NCI-H187 (cell line): ENCODE measurements at places on chromosomes 6 and 20.
A peak's percentile ranks its signal among the peaks of the same experiment; 100 is the strongest.

- peak; percentile 49 for DNase-seq
Measured at GRCh38 chr6:124056407-124057334, 253.0 kb downstream of the NKAIN2 start.

- DNase-seq, result no peak
Measured at GRCh38 chr6:12478921-12479320, 188.8 kb downstream of the EDN1 start.

DNA sequence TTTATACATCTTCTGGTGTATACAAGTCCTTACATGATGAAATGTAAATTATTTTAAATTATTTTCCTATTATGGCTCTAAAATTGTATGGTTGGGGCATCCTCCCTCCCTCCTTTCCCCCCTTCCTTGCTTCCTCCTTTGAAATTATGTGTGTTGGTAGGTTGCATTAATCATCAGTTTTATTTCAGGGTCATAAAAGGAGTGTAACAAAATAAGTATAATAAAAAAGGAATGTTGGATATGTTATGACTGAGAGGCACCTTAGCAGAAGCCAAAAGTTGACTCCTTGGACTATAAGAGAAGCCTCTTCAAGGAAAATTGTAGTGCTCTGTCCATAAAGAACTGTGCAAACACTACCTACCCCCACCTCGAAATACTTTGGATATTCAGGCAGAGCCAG, 46.6 kb upstream of the PTPRK start:
- DNase-seq, result no peak

GRCh38 chr6:116366740-116367275, 3.9 kb upstream of the DSE start:
- no peak for DNase-seq

DNA sequence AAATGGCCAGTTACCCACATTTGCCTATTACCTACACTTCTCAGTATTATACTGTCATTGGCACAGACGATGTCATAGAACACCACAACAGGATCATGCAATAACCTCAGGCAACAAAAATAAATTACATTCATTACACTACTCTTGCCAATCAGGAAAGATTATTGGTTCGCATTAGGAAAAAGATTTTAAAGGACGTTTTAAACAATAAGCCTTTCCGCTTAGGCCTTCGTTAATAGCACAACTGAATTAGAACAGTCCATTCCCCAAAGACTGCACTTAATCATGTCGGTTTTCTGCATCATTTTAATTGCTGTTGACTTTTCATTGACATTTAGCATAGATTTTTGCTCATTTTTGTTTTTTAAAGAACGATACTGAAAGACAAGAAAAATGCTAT, 912 bp upstream of the SENP6 start:
- no peak for DNase-seq

DNA sequence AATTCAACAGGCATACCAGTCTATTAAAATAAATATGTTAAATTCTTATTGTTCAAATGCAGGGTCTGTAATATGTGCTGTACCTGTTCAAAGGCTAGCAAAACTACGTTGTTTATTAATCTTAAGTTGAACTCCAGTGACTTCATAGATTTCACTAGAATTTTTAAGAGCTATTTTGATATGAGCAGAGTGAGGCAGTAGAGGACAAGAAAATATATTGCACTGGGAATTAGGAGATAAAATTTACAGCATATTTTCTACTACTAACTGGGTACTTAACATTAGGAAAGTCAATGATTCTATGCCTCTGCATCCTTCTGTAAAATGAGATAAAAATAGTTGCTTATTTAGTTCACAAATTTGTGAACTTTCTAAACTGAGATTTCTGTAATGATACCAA, 162.2 kb upstream of the BMP5 start:
- DNase-seq, result no peak

DNA sequence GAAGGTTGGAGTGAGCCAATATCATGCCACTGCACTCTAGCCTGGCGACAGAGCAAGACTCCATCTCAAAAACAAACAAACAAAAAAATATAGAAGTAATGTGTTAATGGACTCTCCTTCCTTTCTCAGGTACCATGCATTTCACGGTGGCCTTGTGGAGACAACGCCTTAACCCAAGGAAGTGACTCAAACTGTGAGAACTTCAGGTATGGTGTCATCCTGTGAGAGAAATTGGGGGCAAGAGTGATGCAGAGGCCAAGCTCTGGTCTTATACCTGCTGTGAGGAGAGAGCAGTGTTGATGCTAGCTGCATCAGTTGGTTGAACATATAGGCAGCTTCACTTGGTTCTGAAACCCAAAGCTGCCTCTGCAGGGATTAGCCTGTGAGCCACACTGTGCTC, 6.2 kb downstream of the ITCH start:
- no peak for DNase-seq

DNA sequence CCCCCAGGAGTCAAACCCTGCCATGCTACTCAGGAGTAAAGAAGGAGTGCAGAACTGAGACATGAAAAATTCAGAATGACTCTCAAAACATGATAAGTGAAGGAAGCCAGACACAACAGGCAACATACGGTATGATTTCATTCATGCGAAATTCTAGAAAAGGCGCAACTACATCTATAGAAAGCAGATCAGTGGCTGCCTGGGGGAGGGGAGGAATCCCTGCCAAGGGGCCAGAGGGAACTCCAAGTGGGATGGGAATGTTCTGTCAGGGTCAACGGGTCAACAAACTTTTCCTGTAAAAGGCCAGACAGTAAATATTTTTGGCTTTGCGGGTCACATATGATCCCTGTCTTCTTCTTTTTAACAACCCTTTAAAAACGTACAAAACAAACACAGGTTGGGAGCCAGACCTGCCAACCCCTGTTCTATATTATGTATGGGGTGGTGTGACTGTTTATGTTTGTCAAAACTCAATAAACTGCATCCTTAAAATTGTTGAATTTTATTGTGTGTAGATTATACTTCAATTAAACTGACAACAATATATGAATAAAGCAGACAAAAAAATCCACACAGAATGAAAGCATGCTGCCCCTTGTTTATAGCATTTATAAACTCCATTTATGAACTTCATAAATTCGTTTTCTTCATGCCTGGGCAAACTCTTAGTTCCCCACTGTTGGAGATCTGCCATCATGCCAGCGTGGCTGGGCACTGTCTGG, 56.6 kb upstream of the TRAF3IP2 start:
- DNase-seq, result no peak

GRCh38 chr6:3739311-3739897, 12.1 kb downstream of the PXDC1 start:
- DNase-seq, result no peak

GRCh38 chr6:22906091-22906549, 336.8 kb downstream of the HDGFL1 start:
- DNase-seq, result no peak

DNA sequence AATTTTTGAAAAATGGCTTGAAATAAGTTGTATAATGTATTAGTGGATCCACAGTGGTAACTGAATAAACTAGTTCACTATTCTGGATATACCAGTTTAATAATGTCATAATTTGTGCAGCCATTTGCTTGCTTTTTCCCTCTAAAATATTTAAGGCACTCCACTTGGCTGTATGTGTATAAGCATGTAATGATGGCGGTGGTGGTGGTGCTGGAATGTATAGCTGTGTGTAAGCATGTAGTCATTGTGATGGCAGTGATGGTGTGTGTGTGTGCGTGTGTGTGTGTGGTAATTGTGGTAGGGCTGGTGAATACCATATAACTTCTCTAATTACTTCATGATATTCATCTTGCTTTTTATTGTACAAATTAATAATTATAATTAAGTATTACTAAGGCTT, 89.2 kb upstream of the HIVEP1 start:
- DNase-seq, result no peak

DNA sequence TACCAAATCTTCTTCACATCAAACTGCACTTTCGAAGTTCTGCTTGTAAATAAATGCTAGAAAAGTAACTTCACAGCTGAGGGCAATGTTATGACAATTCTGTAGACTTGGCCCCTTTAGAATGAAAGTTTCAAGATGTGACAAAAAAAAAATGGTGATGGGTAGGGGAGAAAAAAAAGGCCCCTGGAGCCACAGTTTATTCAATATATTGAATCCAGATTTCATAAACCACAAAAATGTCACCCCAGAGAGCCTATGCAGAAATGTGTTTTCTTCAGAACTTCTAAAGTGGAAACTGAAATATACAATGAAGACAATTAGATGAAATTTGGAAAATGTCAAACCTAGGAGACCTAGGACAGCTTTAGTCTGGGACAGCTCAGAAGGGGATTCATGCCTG, 143.1 kb downstream of the EDN3 start:
- DNase-seq, result no peak

GRCh38 chr6:31420546-31420945, 17.2 kb downstream of the MICA start:
- DNase-seq, result no peak

DNA sequence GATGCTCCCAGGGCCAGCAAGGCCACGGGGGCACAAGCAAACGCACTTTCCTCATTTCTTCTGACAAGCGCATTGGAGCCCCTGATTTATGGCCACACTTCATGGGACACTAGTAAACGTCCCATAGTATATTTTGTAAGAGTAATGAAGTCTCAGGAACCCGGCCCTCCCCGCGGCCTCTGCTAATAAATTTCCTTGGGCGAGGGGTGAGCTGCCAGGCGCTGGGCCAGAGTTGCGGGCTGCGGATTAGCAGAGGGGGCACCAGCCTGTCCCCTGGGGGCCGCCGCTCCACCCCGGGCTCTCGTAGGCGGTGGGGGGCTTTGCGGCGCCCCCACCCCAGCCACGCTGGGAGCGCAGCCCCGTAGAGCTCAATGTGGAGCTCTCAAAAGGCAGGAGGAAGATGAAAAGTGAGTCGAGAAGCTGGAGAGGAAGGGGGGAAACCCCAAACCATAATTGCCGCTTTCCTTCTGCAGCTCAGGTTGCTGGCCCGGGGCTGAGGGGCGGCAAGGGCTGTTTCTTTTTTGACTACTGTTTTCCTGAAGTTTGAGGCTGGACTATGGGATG, 173.6 kb downstream of the CDC5L start:
- DNase-seq, result no peak

- DNase-seq, result no peak
Measured at GRCh38 chr6:161242779-161243693, 30.8 kb downstream of the AGPAT4 start.

- no peak for DNase-seq
Measured at GRCh38 chr6:141498977-141499376, 633.7 kb upstream of the GJE1 start.

DNA sequence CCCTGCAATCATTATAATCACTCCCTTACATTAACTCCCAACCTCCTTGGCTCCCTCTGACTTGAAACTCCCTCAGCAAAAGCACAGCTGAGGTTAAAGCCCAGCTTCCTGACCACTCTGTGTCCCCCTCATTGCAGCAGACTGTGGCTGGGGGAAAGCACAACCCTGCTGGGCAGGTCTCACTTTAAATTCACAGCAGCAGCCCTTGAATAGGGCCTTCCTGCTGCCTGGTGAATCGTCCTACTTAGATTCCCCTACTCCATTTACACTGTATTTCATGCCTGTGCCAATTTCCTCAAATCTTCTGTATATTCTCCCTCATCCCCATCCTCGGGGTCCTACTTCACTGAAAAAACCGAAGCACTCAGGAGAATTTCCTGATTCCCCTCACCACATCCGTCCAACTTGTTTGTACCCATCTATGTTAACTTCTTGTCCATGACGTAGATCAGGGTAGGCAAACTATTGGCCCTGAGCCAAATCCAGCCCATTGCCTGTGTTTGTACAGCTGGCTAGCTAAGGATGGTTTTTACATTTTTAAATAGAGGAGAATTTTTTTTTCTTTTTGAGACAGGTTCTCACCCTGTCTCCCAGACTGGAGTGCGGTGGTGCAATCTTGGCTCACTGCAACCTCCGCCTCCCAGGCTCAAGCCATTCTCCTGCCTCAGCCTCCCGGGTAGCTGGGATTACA, 31.5 kb upstream of the GCM1 start:
- peak; percentile 33 for DNase-seq

DNA sequence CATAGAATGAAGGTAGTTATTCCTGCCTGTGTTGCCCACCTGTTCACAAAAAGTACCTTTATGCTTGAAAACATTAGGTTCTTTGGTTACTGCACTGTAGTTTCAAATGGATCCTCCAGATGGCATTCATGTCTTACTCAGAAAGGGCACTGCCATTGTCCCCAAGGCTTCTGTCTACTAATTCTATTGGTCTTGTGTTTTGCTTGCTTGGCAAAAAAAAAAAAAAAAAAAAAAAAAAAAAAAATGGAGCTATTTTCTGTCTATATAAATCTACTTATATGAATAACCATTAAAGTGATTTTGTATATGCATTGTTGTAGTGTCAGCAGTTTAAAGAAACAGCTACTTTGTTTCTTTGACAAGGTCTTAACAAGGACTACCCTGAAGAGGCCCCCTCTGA, 12.7 kb upstream of the EFHC1 start:
- DNase-seq, result no peak

GRCh38 chr6:149026530-149026942, 279.7 kb downstream of the UST start:
- DNase-seq, result peak; percentile 55

- no peak for DNase-seq
Measured at GRCh38 chr20:34942301-34942700, 13.3 kb downstream of the GSS start.

DNA sequence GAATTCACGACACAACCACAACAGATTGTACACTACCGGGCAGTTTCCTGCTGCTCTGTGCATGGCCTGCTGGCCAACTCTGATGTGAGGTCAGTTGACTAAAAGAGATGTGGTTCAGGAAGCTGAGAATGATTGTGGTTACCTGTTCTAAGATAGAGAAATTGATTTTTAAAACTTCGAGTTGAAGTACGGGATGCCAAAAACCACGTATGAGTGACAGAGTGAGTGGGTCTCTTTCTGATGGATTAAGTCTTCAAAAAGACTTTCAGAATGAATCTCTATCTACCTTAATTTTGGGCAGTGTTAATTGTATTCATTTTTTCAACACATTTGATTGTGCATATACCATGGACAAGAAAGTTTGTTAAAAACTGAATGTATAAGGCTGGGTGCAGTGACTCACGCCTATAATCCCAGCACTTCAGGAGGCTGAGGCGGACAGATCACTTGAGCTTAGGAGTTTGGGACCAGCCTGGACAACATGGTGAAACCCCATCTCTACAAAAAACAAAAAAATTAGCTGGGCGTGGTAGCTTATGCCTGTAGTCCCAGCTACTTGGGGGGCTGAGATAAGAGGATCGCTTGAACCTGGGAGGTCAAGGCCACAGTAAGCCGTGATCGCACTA, 121.2 kb downstream of the SGK1 start:
- DNase-seq, result no peak
